ENCODE measurements at places on chromosomes 7 and 10.

DNA sequence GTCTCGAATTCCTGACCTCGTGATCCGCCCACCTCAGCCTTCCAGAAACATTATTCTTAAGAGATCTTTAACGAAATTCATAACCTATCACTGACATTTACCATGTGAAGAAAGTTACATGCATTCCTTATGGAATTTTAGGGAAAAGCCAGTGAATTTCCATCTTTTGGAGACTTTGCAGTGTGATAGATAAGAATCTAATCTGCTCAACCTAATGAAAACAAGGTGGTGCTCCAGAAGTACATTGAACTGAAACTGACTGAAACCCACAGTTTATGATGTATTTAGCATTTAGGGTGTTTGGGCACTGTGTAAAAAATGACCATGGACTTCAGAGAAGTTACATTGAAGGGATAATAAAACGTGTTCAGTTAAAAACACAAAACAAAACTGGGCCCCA, 43.6 kb downstream of the SRI start:
- no peaks in the 10 kb centered on the region for H3K4me1 ChIP-seq
- no peaks in the 10 kb centered on the region for H3K27me3 ChIP-seq
- no peak overlapping the region for H3K4me3 ChIP-seq
- no peak for DNase-seq
- no peak overlapping the region for H3K27ac ChIP-seq
- H3K36me3 ChIP-seq = no peaks in the 10 kb centered on the region

DNA sequence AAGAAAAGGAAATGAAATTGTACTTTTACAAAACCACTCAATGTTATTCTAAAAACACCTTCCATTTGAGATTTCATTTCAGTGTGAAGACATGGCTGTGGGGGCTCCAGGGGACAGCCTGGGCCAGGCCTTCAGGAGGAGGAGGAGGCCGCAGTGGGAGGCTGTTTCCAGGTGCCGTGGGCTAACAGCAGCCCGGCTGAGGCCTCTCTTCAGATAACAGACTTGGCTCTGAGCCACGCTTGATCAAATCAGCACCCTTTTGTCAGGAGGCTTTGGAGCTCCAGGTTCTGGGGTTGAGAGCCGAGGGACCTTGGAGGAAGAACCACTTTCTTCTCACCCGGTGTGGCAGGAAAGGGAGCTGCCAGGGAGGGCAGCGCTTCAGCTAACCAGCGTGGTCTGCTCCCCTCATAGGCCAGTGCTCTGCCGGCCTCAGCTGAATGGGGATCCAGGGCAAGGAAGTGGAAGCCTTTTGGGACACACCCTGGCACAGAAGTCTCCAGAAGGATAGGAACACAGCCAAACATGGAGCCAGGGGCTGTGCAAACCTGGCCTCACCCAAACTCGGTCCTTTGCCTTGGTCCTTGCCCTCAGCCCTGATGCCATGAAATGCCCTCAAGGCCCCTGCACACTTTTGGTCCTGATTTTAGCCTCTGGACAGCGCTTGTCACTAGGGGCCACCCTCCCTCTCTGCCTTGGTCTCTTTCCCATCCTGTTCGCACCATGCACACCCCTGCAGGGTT, 23.5 kb upstream of the CHST15 start:
- no peak overlapping the region for H3K4me3 ChIP-seq
- H3K27me3 ChIP-seq = no peaks in the 10 kb centered on the region
- no peaks in the 10 kb centered on the region for H3K4me1 ChIP-seq
- H3K36me3 ChIP-seq = no peaks in the 10 kb centered on the region

DNA sequence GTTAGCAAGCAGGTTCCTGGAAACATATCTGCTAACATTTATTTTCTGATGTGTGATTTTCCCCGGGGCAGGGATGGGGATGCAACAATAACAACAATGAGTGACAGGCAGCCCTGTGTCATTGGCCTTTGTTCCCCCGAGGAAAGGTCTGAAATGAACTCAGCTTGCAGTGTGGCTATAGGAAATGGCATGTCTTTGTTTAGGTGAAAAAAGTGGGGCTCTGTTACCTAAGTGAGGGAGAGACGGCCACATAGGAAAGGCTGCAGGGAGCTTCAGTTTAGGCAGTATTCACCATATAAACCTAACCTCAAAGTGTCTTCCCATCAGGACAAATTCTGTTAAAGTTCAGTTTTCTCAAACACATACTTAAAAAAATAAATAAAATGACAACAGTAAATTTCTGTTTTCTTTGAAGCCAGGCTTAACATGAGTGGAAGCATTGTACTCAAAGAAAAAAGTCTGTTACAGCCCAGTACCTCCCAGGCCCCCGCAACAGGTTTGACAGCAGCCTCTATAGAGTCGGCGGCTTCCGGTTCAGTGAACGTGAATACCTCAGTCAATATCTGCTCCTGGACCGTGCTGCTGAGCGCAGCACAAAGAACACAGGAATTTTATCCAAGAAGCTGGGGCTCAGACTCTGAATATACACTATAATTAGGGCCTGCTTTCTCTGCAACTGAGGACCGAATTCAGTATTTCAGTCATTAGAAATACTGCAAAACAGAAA, 168.3 kb downstream of the GLI3 start:
- H3K4me3 ChIP-seq = no peak overlapping the region
- H3K4me1 ChIP-seq = peaks cover 49% of the 10 kb centered on the region
- H3K36me3 ChIP-seq = no peaks in the 10 kb centered on the region
- H3K27me3 ChIP-seq = no peaks in the 10 kb centered on the region
- no peak for DNase-seq

DNA sequence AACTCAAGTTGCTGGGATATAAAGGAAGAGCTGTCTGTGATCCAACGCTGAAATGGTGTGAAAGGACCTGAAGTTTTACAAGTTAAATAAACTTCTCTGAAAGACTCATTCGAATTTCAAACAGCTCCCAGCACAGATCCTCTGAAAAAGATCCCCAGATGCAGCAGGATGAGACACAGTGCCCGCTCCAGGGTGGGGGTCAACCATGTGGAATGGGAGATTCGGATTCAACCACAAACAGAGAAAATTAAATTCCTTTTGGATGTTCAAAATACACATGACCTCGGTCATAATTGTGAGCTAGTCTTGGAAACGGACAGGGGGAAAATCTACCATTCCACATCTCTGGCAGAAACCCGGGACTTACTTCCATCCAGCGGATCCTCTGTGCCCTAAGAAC, 119.6 kb downstream of the PRKAG2 start:
- H3K27me3 ChIP-seq = no peaks in the 10 kb centered on the region
- H3K27ac ChIP-seq = no peak overlapping the region
- no peak overlapping the region for H3K4me3 ChIP-seq
- peaks cover 4% of the 10 kb centered on the region for H3K4me1 ChIP-seq
- no peaks in the 10 kb centered on the region for H3K36me3 ChIP-seq

- H3K27me3 ChIP-seq = no peaks in the 10 kb centered on the region
- H3K4me1 ChIP-seq = no peaks in the 10 kb centered on the region
- no peak overlapping the region for H3K4me3 ChIP-seq
- peak; percentile 12 for DNase-seq
Observed at GRCh38 chr10:132554991-132555647, 17.5 kb downstream of the INPP5A start.

GRCh38 chr10:70228491-70228890, 4.7 kb downstream of the PPA1 start:
- no peaks in the 10 kb centered on the region for H3K4me1 ChIP-seq
- DNase-seq = no peak
- peaks cover 6% of the 10 kb centered on the region for H3K36me3 ChIP-seq
- no peak overlapping the region for H3K4me3 ChIP-seq

GRCh38 chr10:114491419-114491818, 87.1 kb upstream of the AFAP1L2 start:
- H3K4me1 ChIP-seq = peaks cover 5% of the 10 kb centered on the region
- no peaks in the 10 kb centered on the region for H3K27me3 ChIP-seq
- no peak overlapping the region for H3K27ac ChIP-seq
- DNase-seq = no peak
- H3K36me3 ChIP-seq = peaks cover 25% of the 10 kb centered on the region

GRCh38 chr10:29397221-29397620, 108.4 kb downstream of the LYZL1 start:
- H3K4me3 ChIP-seq = no peak overlapping the region
- no peaks in the 10 kb centered on the region for H3K27me3 ChIP-seq
- DNase-seq = no peak
- no peak overlapping the region for H3K27ac ChIP-seq

DNA sequence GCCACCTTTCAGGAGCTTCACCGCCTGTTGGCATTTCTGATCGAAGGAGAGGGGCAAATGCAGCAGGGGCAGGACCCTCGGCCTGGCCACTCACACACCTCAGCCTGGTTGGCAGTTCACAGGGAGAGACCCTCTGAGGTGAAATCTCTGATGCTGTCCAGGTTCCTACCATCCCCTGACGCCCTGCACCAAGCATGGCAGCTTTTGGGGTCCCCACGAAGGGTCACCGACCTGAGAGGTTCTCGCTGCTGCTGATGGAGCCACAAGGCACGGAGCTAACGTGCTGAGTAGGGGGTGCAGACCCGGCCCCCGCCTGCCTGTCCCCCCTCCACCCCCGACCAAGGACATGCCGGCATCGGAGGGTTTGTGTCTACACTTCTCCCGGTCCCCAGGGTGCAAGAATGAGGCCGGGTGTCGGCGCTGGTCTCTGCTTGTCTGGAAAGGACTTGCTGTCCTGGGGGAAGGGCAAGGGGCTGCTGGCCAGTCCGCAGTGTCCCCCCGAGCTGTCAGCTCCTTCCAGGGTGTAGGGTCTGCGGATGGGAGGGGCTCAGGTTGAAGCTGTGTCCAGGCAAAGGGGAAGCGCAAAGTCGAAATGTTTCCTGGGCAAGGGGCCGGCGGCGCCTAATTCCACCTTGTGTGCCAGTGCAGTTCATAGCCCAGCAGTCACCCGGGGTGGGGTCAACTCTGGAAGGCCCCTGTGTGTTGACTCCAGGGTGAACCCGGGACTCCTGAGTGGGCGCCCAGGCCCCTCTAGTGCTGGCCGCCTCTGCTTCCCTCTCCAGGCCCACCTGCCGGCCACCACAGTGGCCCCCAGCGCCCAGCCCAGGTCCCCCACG, 132.6 kb downstream of the DNAJB6 start:
- H3K36me3 ChIP-seq = no peaks in the 10 kb centered on the region
- no peaks in the 10 kb centered on the region for H3K27me3 ChIP-seq
- H3K4me1 ChIP-seq = no peaks in the 10 kb centered on the region
- no peak overlapping the region for H3K27ac ChIP-seq
- no peak for DNase-seq

DNA sequence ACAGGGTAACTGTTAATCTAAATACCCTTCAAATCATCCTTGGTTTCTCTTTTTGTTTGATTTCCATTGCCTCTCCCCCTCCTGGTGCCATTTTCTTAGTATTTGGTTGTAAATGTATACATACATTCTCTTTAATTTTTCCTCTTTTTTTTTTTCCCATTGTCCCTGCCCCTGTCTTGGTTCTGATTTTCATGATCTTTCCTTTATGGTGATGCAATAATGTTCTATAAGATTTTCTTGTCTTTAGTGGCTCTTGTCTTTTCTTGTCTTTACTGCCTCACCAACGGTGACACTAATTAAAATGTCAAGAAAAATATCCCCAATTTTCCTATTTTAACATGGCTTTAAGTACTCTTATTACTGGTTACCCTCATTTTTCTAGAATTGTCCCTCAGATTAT, 135.9 kb upstream of the POT1 start:
- no peak for DNase-seq
- no peaks in the 10 kb centered on the region for H3K36me3 ChIP-seq
- no peak overlapping the region for H3K4me3 ChIP-seq
- no peak overlapping the region for H3K27ac ChIP-seq
- H3K4me1 ChIP-seq = peaks cover 10% of the 10 kb centered on the region

DNA sequence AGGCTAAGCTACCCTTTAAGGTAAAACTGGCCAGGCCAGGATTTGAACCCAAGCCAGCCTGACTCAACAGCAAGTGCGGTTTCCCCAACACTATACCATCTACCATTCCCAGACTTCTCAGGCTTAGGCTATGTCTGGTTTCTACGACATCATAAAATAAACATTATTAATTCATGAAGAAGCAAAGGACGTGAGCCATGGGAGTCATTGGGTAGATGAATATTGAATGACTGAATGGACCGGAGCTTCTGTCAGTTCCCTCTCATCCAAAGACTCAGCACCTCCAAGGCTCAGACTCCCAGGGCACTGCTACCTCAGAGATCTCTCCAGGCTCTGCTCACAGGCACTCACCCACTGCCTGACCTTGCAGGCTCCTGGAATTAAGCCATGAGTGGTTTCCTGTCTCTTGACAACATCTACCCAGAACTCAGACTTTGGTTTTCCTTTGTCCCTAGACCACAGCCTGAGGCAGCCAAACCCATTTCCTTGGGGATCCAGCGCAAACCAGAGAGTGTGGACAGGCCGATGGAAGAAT, 64.6 kb upstream of the STEAP1B start:
- no peaks in the 10 kb centered on the region for H3K27me3 ChIP-seq
- H3K4me1 ChIP-seq = peaks cover 26% of the 10 kb centered on the region
- H3K4me3 ChIP-seq = no peak overlapping the region
- DNase-seq = peak; percentile 96
- no peaks in the 10 kb centered on the region for H3K36me3 ChIP-seq

GRCh38 chr7:94955807-94956206, 48.4 kb downstream of the PPP1R9A start:
- no peak for DNase-seq
- no peaks in the 10 kb centered on the region for H3K36me3 ChIP-seq
- H3K27me3 ChIP-seq = no peaks in the 10 kb centered on the region
- peaks cover 10% of the 10 kb centered on the region for H3K4me1 ChIP-seq

- H3K4me1 ChIP-seq = peaks cover 39% of the 10 kb centered on the region
- no peaks in the 10 kb centered on the region for H3K27me3 ChIP-seq
- no peaks in the 10 kb centered on the region for H3K36me3 ChIP-seq
Observed at GRCh38 chr10:44951576-44952226, 7.9 kb upstream of the RASSF4 start.

GRCh38 chr10:44516891-44517290, 132.0 kb upstream of the CXCL12 start:
- H3K36me3 ChIP-seq = no peaks in the 10 kb centered on the region
- DNase-seq = no peak
- peak overlapping the region; percentile 50 for H3K27ac ChIP-seq

DNA sequence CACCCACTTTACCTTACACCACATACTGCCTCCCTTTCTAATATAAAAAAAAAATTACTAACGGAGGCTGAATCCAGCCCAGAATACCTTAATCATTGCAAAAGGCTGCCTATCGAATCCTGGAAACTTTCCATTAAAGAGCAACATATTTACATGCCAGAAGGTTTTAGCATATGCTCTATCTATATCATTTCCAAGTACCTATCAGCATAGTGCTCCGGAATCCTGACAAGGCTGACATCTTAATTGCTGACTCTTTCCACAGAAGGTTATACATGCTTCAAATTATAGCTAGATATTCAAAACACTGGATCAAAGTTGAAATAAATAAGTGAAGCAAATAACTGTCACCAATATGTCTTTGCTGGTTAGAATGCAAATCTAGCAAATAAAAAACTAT, 170.9 kb upstream of the CDK1 start:
- H3K4me3 ChIP-seq = no peak overlapping the region
- H3K27me3 ChIP-seq = no peaks in the 10 kb centered on the region
- H3K27ac ChIP-seq = no peak overlapping the region
- H3K36me3 ChIP-seq = no peaks in the 10 kb centered on the region

DNA sequence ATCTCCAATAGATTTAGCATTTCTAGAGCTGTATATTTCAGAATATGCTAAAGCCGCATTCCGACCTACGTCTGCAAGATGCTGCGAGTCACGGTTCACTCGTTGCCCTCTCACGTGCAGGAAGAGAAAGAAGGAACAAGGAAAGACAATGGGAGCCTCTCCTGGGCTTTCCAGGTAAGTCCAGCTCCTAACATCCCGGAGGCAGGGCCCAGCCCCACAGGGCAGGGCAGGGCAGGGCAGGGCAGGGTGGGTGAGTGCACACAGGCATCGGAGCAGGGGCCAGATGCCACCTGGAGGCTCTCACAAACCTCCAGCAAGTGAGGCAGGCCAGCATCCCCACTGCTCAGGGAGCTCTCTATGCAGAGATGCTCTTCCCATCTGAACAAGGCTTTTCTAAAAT, 50.8 kb downstream of the VOPP1 start:
- H3K4me3 ChIP-seq = no peak overlapping the region
- no peaks in the 10 kb centered on the region for H3K27me3 ChIP-seq
- no peaks in the 10 kb centered on the region for H3K36me3 ChIP-seq
- no peak for DNase-seq
- H3K27ac ChIP-seq = no peak overlapping the region
